ENCODE measurements at places on chromosomes 5 and 9.

- no peak for DNase-seq
These were observed 5.4 kb downstream of the ISL1 start for GRCh38 chr5:51388488-51389287.

- peak; percentile 75 for DNase-seq
These were observed 8.5 kb downstream of the PTGER4 start for GRCh38 chr5:40688127-40688761.

GRCh38 chr5:123610665-123611405 is 98.9 kb downstream of the CSNK1G3 start:
- DNase-seq: no peak

- no peak for DNase-seq
These were observed 1.9 kb downstream of the ZNF354B start for GRCh38 chr5:178861627-178862026.

DNA sequence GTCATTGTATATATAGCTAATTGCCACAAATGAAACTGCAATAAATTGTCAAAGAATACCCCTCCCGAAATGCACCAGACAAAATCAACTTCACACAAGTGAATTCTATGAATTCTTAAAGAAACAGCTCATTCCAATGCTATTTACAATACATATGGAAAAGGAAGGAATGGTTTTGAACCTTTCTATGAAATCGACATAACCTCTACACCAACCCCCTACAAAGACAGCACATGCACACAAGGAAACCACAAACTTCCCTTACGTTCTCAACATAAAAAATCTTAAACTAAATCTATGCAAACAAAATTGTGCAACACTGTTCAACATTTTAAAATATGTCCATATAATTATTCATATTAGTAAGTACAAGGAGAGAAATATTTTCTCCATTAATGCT is 39.2 kb downstream of the MARCHF11 start:
- DNase-seq: no peak

- DNase-seq: no peak
These were observed 8.9 kb upstream of the FBXO38 start for GRCh38 chr5:148374690-148375360.

DNA sequence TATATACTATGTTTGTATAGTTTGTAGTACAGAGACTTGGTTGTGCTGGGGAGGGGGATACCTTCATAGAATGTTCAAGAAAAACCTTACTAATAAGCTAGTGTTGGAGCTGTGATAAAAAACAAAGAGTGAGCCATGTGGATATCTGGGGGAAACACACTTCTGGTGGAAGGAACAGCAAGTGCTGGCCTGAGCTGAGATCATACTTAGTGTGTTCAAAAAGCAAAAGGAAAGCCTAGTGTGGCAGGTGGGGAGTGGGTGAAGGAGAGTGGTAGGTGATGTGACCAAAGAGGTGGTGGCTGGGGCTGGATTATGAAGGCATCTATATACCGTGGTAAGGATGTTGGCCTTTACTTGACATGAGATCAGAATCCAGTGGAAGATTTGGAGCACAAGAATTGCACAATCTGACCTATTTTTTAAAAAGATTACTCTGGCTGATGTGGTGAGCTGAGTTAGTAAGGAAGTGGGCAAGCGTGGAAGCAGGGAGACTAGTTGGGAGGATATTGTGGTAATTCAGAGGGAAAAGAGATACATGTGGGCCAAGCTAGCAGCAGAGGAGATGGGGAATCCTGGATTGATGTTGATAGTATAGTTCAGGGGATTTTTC is 26.6 kb downstream of the PALM2AKAP2 start:
- no peak for DNase-seq

DNA sequence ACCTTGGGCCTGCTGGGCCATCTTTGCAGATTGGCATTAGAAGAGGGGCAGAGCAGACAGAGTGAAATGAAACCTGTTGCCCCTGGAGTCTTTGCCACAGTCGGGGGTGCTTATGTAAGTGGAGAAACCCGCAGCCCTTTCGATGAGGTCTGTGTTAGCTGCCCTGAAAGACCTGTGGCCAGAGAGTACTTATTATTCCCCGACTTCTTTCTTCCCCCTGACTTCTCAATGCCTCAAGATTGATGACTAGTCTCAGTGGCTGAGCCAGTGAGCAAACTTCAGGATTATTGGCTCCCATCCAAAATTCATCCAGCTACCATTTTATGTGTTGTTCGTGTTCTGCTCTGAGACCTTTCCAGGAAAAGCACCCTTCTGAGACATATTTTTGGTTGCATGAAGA is 7.6 kb downstream of the NTRK2 start:
- no peak for DNase-seq

GRCh38 chr9:93126825-93127368 is 7.2 kb downstream of the NINJ1 start:
- DNase-seq: no peak

- DNase-seq: no peak
These were observed 113.1 kb downstream of the PSD2 start for GRCh38 chr5:139908749-139909148.

GRCh38 chr5:164746723-164747122 is 1241.3 kb downstream of the MAT2B start:
- no peak for DNase-seq

DNA sequence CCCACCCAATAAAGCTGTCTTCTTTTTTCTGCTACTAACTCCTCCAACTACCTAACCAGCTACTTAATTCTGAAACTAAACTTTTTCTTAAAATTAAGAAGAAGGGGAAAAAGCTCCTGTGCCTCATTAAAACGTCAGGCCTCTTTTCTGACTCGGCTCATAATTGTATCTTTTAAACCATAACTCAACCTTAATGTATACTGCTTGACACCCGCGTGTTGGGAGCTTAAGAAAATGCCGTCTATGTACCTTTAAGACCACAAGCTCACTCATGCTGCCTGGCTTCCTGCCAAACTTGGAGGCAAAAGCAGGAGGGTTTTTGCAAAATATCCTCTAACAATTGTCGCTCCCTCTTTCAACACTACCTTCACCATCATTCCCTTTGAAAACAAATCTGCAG is 5.0 kb downstream of the EBF1 start:
- no peak for DNase-seq

GRCh38 chr5:77129391-77129990 is 42.4 kb upstream of the ZBED3 start:
- DNase-seq: no peak

- no peak for DNase-seq
These were observed 69.4 kb downstream of the TLE1 start for GRCh38 chr9:81620002-81620390.

DNA sequence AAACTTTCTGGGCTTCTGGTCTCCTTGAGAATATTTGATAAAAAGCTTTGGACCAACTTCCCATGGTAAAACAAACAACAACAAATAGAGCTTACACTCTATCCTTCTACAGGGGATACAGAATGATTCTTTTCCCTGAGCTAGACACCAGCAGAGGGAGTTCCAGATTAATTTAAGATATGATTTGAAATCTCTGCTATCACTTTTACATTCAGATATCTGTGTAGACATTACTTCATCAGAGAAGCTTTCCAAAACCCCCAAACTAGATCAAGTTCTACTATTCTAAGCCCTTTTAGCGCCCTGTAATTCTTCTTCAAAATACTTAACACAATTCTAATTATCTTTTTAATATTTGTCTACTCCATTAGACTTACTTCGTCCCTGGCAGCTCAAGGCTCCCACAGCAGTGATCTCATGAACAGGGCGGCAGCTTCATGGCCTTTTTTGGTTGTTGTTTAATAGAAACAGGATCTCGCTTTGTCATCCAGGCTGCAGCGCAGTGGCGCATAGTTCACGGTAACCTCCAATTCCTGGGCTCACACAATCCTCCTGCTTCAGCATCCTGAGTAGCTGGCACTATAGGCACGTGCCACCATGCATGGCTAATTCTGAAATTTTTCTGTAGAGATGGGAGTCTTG is 955 bp upstream of the GALNT12 start:
- no peak for DNase-seq

- no peak for DNase-seq
These were observed 78.8 kb downstream of the WNK2 start for GRCh38 chr9:93262537-93263310.

GRCh38 chr9:36039696-36040095 is 3.0 kb downstream of the RECK start:
- no peak for DNase-seq

DNA sequence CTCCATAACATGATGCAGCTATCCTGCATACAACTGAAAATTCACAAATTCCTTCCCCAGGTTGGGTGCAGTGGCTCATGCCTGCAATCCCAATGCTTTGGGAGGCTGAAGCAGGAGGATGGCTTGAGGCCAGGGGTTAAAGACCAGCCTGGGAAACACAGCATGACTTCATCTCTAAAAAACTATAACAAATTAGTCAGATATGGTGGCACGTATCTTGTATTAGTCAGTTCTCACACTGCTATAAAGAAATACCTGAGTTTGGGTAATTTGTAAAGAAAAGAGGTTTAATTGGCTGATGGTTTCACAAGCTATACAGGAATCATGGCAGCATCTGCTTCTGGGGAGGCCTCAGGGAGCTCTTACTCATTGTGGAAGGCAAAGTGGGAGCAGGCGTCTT is 56.4 kb upstream of the DAPK1 start:
- DNase-seq: no peak

GRCh38 chr5:97043511-97043910 is 98.9 kb downstream of the LIX1 start:
- no peak for DNase-seq

- no peak for DNase-seq
These were observed 77.6 kb downstream of the PLAC8L1 start for GRCh38 chr5:146027751-146028150.

DNA sequence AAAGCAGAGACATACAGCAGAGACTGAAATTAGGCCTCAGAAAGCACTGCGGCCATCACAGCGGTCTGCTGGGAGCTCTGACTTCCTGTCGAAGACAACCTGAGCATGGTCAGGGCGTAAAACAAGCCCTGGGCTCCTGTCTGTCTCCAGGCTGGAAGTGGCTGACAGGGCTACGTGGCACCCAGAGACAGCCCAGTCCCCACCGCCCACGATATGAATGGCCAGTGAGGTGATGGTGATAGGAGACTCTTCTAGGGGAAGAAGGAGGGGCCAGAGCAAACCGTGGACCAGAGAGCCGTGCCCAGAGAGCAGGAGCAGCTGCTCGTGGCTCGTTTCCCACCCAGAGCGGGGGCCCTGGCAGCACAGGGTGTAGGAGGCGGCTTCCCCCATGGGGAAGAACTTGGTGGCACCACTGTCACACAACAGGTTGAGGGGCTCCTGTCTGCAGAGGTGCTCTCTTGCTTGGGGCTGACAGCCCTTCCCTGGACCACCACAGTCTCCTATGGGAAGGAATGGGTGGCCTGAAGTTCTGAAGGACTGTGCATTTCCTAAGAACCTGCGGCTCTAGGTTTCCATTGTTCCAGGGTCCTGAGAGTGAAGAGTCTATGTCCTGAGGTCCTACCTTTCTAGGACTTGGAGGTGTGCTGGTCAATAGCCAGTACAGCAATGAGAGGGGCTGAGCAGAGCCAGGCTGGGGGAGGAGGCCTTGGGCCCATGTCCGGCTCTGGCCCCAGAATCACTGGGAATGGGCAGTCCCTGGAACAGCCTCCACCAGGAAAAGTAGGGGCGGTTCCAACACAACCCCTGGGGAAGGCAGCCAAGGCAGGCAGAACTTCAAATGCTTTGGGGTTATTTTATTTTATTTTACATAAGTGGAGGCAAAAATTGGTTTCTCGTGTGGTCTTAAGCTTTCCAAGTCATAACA is 56.4 kb downstream of the BARX1 start:
- DNase-seq: no peak

- DNase-seq: no peak
These were observed 388.0 kb downstream of the CDH12 start for GRCh38 chr5:22465177-22465576.

GRCh38 chr9:85432599-85432998 is 309.2 kb downstream of the AGTPBP1 start:
- no peak for DNase-seq

GRCh38 chr9:136327304-136327974 is at the start of gene GPSM1:
TSS of gene GPSM1 (plus strand) at chr9:136327539. CDS start at chr9:136327696, 157 bp downstream.
- DNase-seq: no peak

DNA sequence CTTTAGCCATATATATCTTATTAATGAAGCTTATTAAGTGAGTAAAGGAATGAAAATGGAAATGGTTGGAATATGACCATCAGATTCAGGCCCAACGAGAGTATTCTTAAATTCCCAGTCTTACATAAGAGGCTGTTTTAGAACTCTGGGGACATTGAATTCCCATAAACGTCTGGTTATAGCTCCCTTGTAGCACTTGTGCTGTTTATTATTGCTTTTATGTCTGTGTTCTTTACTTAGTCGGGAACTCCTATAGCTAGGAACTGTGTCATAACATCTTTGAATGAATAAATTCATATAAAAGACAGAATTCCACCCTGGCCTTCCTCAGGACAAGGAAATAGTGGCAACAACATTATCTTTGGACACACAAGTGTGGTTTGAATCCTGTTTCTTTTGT is 58.4 kb downstream of the SH3GL2 start:
- no peak for DNase-seq

Data from stimulated activated CD8-positive, alpha-beta memory T cell treated with anti-CD3 and anti-CD28 coated beads, Interleukin-7, amount 100 ng/mL, for 1 hour (primary cell).